ENCODE measurements at places on chromosomes 5 and 9.

- no peak for DNase-seq
Observed at GRCh38 chr5:66661149-66661548, 65.0 kb downstream of the MAST4 start.

DNA sequence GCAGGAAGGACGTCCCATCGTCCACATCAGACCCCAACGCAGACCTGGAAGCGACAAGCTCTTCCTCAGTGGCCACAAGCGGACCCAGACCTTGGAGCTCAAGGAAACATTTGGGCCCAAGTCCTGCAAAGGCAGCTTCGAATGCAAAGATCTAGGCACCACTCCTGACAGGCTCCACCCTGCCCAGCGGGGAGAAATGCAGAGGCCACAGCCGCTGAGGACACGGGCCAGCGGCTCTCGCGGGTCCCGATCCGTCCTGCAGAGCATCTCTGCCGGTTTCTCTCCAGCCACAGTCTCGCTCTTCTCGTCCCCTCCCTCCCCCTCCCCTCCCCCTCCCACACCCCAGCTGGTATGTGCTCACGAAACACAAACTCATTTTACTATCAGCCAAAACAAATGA is 4.9 kb downstream of the SOHLH1 start:
- DNase-seq = no peak

- DNase-seq = no peak
Observed at GRCh38 chr5:19950897-19951296, 37.1 kb downstream of the CDH18 start.

GRCh38 chr5:107607671-107608345 is 62.9 kb downstream of the EFNA5 start:
- no peak for DNase-seq

DNA sequence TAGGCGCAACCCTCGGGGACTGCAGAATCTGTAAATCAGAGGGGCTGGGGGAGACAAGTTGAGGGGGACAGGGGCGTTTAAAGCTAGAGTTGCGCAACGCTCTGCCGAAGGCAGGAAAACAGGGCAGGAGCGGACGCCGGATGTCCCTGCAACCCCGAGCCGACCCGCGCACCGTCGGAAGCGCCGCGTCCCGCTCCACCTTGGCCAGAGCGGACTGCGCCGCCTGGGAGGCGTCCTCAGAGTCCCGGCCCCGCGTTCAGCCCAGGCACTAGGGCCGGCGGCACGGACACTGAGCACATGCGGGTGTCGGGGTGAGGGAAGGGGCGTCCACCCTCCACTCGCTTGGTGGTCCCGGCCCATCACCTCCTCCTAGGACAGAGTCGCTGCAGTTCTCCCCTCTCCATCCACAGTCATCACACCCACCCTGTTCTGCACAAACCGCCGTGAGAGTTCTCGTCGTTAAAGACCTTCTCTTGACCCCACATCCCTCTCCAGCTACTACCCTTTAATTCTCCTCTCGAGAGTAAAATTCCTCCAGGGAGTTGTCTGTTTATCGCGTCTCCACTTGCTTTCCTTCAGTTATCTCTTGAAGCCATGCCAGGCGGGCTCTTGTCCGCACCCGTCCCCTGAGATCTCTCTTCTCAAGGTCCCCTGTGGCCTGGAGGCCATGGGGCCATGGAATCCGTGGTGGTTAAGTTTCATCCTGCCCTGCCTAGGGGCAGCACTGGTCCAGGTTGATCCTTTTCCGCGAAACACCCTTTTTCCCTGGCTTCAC is 796 bp upstream of the PDLIM7 start:
- no peak for DNase-seq
